ENCODE measurements at places on chromosomes 1 and 21.

GRCh38 chr1:192884241-192884640, 75.4 kb downstream of the RGS2 start:
- DNase-seq: no peak

DNA sequence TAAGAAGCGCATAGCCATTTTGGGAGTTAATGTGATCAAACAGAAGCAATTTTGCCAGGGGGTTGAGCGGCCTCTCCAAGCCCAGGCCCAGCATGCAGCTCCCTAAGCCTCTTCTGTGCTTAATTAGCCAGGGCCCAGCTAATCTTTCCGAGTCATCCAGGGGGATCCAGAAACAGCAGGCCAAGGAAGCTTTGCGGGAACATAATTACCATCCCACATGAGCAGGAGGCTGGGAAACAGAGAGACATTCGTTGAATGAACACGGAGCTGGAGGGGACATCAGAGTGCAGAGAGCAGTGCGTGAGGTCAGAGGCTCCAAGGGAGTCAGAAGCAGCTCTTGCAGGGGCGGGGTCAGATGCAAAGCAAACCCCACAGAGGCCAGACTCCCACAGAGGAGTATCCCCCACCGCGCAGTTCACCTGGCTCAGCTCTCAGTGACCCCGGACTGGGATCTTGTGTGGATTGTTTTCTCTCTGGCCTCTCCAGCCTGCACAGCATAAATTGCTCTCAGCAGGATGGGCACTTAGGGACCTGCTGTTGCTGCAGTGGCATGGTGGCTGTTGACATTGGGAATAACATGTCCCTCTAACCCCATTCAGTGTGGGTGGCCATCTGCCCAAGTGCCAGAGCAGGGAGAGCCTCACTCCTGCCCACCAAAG, 657.4 kb downstream of the AJAP1 start:
- no peak for DNase-seq

- no peak for DNase-seq
Observed at GRCh38 chr1:41293779-41294178, 51.7 kb upstream of the SCMH1 start.

DNA sequence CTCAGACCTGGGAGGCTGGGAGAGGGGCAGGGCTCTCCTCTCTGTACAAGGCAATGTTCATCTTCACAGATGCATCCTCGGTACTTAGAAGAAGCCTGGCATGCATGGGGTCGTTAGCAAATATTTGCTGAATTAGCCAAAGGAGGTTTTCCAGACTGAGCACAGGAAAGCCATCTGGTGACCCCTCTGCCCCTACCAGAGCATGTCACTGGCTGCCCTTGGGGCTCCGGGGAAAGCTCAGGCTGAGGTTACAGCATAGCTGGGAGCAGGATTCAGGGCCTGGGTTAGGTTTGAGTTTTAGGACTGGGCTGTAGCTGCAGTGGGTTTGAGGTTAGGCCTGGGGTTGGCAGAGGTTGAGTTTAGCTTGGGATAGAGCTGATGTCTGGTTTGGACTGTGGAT, 43.4 kb upstream of the ZBTB40 start:
- DNase-seq: no peak

DNA sequence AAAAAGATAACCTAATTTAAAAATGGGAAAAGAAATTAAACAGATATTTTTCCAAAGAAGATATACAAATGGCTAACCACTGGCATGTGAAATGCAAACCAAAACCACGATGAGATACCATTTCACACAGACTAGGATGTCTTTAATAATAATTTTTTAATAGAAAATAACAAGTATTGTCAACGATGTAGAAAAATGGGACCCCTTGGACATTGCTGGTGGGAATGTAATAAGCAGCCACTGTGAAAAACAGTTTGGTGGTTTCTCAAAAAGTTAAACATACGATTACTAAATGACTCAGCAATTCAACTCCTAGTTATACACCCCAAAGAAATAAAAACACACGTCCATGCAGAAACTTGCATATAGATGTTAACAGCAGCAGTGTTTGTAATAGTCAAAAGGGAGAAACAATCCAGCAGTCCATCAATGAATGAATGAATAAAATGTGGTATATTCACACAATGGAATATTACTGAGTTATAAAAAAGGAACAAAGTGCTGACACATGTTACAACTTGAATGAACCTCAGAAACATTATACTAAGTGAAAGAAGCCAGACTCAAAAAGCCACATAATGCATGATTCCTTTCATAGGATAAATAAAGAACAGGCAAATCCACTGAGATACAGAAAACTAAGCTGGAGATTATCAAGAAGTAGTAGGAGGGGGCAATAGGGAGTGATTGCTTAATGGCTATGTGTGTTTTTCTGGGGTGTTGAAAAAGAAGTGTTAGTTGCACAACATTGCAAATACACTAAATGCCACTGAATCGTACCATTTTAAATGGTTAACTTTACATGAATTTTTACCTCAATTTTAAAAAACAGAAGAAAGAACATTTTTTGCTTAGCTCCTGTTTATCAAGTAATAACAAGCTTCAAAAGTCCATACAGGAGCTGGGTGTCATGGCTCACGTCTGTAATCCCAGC, 4.1 kb downstream of the PPT1 start:
- DNase-seq: peak; percentile 44

GRCh38 chr21:31731056-31731856, 662 bp downstream of the SCAF4 start:
- DNase-seq: peak; percentile 64

- DNase-seq: peak; percentile 14
Observed at GRCh38 chr1:108182959-108183700, 17.0 kb downstream of the SLC25A24 start.

DNA sequence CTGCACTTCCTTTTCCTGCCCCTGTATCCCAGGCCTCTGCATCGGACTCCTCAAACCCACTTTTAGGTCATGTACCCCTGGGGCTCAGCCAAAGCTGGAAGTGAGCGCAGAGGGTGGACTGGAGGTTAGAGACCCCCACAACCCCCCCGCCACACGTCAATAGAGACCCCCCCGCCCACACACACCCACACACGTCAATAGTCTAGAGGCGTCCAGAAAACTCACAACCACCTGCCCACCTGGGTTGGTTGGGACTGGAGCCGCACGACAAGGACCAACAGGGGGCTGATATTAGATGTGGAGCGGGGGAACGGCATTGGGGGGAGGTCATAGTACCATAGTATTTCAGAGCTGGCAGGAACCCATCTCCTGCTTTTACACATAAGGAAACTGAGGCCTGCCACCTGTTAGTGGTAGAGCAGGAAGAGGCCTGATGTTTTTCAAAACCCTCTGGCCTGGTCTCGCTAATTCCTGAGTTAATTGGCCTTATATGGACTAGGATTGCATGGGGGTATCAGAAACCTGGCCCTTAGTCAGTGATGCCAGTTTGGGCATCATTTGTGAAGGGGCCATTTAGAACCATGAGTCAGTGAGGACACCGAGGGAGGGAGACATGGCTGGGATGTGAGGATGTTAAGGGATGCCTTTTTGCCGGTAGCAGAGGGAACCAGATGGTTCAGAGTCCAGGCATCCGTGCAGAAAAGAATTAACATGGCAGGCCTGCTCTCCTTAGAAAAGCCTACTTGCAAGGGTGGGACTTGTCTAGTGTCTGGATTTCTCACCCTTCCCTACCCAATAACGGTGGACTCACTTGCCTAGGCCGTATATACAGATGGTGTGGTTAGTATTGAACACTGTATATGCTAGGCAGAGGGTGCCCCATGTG, 1.1 kb downstream of the NENF start:
- DNase-seq: no peak

DNA sequence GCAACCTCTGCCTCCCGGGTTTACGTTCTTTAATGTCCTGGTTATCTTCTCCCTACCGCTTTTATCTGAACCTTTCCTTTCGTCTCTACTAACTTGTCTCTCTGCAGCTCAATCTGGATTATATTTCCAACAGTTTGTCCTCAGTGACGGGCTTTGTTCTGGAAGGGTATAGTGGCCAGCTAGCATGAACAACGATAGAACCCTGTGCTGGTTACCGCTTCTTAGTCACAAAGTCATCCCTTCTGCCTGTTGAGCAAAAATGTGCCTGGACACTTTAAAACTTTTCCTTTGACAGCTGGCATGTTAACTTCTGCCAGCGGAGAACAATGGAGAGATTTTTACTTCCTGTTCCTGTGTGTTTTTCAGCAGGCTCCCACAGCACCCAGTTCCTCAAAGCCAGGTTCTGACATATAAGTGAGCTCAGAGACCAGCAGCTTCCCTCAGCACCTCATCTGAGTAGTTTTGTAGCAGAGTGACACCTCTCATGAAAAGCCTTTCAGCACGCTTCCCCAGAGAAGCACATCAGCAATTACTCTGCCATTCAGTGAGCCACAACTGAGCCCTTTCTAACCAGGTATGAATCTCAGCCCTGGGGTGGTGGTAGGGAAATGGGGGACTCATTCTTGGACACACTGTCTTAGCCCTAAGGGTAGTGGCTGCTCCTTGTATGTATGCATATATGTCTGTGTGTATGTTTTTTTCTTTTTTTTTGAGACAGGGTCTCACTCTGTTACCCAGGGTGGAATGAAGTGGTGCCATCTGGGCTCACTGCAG, 23.6 kb upstream of the CCDC17 start:
- DNase-seq: peak; percentile 55

- no peak for DNase-seq
Observed at GRCh38 chr1:158798531-158798930, 17.5 kb upstream of the OR6N2 start.

GRCh38 chr1:79524126-79524525, 517.6 kb upstream of the ADGRL4 start:
- DNase-seq: no peak

- DNase-seq: no peak
Observed at GRCh38 chr1:66256629-66257572, 277.1 kb upstream of the SGIP1 start.

- DNase-seq: no peak
Observed at GRCh38 chr1:117034791-117035290, 25.3 kb upstream of the TTF2 start.
